ENCODE measurements at places on chromosomes 13 and 19.

DNA sequence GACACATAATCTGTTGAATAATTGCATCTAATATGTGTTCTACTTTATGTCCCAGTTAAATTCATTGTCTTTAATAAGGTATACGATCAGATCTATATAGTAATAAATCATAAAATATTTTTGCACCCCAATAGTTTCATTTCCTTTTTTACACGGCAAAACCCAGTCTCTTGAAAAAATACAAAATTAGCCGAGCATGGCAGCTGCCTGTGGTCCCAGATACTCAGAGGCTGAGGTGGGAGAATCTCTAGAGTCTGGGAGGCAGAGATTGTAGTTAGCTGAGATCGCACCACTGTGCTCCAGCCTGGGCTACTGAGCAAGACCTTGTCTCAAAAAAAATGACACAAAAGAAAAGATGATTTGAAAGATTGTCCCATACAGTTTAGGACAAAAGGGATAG is 52.3 kb upstream of the PARP4 start:
- no peak for DNase-seq

DNA sequence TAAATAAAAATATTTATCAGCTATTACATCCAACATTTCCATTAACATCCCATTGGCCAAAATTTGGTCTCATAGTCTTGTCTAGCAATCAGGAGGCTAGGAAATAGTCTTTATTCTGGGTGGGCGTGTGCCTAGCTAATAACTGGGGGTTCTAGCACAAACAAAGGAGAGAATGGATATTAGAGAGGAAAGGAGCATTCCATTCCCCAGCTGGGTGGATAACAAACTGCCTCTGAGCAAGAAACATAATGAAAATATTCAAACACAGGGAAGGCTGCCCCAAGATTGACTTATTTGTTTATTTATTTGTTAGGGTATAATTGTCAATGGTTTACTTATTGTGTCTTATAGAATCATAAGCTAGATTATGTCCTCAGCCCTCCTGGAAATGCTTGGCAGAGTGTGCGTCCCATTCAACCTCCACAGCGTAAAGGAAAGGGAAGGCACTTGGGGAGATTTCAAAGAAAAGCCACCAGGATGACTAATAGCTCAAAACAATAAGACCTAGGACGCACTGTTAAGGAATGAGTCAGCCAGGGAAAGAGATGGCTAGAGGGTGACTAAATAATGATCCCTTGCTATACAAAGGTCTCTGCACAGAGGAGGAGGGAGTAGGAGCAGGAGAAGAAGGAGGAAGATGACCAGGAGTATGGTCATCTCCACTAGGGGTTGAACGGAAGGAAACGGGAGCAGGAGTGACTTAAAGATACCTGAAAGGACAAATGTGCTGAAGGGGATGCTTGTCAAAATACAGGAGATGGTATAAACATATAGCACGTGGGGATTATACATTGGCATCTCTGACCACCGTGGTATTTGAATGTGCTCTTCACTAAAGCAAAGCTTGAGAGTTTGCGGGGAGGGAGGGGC is 23.5 kb upstream of the USP12 start:
- DNase-seq = no peak

GRCh38 chr19:38703509-38703908 is 40.8 kb downstream of the CAPN12 start:
- DNase-seq = no peak

GRCh38 chr19:43768273-43769050 is 12.3 kb downstream of the KCNN4 start:
- peak; percentile 89 for DNase-seq

GRCh38 chr13:40662866-40663265 is 3.6 kb downstream of the FOXO1 start:
- no peak for DNase-seq

DNA sequence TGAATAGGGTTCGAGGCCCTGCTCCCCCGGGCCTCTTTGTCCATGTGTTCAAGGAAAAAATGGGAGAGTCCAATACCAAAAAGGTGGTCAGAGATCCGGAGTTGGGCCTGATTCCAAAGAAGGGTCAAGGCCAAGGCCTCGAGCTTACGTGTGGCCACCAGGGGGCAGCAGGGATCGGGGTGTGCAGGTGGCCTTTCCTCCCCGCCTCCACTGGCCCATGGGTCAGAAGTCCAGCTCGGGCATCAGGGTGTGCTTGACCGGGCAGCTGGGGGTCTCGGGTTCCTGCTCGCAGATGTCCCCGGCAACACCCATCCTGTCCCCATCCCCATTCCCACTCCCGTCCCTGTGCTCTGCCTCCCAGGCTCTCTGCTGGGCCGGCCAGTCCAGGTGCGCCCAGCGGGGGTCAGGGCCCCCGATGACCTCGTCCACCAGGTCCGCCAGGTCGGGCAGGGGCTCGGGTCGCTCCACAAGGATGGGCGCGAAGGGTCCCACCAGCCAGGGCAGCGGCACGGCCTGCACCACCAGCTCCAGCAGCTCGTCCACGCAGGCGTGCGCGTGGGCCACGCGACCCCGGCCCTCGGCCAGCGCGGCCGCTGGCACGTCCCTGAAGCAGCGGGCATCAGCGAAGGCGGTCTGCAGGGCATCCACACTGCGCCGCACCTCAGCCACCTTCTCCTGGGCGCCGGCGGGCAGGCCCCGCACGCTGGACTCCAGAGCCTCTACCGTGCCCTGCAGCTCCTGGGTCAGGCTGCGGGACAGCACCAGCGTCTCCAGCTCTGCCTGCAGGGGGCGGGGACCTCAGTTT is 5.2 kb upstream of the PLIN4 start:
- no peak for DNase-seq

GRCh38 chr13:78437781-78438180 is 165.6 kb downstream of the POU4F1 start:
- no peak for DNase-seq

DNA sequence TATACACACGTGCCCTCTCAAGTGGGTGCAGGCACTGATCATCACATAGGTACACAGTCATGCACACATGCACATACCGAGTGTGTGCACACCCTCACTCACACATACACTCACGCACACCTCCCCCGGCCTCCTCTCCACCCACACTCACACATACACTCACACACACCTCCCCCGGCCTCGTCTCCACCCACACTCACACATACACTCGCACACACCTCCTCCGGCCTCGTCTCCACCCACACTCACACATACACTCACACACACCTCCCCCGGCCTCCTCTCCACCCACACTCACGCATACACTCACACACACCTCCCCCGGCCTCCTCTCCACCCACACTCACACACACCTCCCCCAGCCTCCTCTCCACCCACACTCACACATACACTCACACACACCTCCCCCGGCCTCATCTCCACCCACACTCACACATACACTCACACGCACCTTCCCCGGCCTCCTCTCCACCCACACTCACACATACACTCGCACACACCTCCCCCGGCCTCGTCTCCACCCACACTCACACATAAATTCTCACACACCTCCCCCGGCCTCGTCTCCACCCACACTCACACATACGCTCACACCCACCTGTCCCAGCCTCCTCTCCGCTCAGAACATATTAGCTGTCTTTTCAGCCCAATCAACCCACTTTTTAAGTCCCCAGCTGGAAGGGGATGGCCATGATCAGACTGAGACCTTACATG is 105.2 kb upstream of the VSTM2B start:
- no peak for DNase-seq

DNA sequence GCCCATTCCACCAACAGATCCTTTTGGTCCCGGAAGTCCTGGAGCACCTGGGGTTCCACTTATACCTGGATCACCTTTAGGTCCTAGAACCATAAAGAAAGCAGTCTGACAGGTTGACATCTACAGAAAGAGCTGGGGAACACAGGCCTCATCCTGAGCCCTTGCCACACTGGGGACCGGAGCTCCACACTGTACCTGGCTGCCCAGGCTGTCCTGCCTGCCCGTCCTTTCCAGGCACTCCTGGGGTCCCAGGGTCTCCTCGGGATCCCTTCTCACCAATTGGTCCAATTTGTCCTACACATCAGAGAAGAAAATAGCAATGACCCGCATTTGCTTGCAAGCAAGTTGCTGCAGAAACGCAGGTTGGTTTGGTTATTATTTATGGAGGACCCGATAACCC is 130.5 kb downstream of the COL4A1 start:
- DNase-seq = no peak

GRCh38 chr19:764301-764700 is 13.4 kb downstream of the MISP start:
- no peak for DNase-seq

GRCh38 chr19:37969695-37970094 is 62.7 kb downstream of the SIPA1L3 start:
- no peak for DNase-seq

DNA sequence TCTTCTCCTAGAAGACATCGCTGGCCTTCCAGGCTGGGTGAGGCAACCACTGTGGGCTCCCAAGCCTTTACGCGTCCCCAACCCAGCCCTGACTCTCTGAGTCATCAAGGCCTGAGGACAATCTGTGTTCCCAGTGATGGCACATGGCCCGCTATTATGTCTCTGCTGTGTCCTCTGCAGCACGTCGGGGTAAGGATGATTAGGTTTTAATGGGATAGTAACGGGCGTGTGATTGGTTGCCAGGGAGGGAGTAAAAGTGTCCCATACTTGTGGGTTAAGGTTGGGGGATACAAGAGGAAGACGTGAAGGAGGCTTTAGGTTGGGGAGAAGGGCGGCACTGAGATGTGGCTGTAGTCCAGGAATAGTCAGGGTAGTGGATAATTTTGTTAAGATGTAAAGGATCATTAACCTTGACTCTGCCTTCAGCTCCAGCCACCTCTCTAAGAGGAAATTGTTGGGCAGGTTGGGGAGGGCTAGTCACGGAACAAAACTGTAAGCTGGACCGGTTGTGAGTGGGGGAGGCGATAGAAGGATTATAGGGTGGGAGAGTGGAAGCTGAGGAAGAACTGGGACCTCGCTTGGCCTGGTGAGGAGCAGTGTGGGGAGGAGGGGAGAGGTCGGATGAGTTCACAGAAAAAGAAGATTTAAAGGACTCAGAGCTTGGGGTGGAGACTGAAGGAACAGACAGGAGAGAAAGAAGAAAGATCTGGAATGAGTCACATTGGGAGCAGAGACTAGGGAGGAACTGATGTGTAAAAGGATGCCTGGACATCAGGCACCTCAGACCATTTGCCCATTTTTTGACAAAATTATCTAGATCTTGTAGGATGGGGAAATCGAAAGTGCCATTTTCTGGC is 27.9 kb upstream of the IGFL1 start:
- no peak for DNase-seq

GRCh38 chr13:71171740-71172139 is 695.3 kb downstream of the DACH1 start:
- no peak for DNase-seq

GRCh38 chr13:73268306-73268705 is 209.5 kb downstream of the KLF5 start:
- no peak for DNase-seq

- DNase-seq = no peak
Measured at GRCh38 chr19:10885201-10886169, 14.1 kb downstream of the CARM1 start.

- DNase-seq = no peak
Measured at GRCh38 chr13:89827552-89827951, 1519.9 kb upstream of the MIR17HG start.

- no peak for DNase-seq
Measured at GRCh38 chr19:14138576-14139265, 2.3 kb upstream of the ASF1B start.

DNA sequence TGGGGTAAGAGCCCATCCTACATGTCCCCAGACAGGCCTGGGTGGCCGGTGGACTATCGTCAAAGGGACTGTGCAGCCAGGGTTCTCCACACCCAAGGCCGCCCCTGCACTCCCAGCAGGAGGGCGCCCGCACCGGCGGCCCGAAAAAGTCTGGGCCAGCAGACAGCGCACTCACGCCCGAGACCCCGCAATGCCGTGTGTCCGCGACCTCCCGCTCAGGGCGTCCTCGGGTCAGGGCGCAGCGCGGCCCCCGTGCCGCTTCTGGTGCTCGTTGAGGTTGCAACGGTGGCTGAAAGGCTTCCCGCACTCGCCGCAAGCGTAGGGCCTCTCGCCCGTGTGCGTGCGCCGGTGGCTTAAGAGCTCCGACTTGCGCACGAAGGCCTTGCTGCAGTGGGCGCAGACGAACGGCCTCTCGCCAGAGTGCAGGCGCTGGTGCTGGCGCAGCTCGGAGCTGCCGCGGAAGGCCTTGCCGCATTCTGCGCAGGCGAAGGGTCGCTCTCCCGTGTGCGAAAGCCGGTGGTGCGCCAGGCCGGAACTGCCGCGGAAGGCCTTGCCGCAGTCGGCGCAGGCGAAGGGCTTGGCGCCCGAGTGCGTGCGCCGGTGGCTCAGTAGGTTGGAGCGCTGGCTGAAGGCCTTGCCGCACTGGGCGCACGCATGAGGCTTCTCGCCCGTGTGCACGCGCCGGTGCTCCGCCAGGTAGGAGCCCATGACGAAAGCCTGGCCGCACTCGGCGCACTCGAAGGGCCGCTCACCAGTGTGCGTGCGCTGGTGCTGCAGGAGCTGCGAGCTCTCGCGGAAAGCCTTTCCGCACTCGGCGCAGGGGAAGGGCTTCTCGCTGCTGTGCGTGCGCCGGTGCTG is 2.8 kb upstream of the A1BG start:
- no peak for DNase-seq

DNA sequence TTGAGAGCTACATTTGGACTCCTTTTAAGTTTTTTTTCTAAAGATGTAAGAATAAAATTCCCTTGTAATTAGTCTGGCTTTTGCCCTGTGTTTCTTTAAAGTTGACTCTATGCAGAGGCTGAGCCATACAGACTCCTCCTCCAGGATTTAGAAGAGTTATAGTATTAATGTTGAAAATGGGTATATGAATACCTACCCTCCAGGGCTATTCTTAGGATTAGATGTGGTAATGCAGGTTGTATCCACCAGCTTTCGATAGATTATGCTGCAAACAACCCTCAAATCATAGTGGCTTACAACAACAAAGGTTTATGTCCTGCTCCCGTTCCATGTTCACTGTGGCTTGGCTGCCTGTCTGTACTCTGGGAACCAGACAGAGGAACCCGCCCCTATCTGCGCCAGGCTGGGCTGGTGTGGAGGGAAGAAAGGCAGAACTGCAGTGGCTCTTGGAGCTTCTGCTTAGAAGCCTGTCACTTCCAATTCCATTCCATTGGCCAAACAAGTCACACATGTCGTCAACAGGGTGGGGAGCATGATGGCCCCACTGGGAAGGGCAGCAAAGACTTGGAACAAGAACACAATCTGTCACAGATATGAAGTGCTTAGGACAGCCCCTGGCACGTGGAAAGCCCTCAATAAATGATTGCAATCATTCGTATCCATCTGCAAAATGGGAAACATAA is 290.8 kb downstream of the FOXO1 start:
- DNase-seq = no peak

- DNase-seq = no peak
Measured at GRCh38 chr13:87035526-87035925, 635.6 kb upstream of the SLITRK5 start.

DNA sequence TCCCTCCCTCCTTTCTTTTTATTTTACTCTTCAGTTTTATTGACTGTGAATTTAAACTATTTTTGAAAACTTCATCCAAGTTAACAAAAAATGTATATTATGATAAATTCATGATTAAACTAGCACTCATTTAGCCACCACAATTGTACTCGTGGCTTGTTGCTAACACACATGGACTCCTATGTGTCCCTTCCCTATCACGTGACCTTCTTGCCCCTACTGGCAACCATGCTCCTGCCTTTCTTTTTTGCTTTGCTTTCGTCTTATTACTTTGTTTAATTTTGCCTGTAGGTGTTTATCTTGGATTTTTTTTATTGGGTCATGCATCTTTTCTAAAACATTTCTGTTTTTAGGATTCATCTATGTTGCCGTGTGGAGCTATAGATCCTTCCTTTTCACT is 8.2 kb downstream of the CLC start:
- no peak for DNase-seq
